ENCODE measurements at places on chromosomes 16 and 17.

- no peak for DNase-seq
Measured at GRCh38 chr16:85833219-85833920, 33.9 kb downstream of the COX4I1 start.

DNA sequence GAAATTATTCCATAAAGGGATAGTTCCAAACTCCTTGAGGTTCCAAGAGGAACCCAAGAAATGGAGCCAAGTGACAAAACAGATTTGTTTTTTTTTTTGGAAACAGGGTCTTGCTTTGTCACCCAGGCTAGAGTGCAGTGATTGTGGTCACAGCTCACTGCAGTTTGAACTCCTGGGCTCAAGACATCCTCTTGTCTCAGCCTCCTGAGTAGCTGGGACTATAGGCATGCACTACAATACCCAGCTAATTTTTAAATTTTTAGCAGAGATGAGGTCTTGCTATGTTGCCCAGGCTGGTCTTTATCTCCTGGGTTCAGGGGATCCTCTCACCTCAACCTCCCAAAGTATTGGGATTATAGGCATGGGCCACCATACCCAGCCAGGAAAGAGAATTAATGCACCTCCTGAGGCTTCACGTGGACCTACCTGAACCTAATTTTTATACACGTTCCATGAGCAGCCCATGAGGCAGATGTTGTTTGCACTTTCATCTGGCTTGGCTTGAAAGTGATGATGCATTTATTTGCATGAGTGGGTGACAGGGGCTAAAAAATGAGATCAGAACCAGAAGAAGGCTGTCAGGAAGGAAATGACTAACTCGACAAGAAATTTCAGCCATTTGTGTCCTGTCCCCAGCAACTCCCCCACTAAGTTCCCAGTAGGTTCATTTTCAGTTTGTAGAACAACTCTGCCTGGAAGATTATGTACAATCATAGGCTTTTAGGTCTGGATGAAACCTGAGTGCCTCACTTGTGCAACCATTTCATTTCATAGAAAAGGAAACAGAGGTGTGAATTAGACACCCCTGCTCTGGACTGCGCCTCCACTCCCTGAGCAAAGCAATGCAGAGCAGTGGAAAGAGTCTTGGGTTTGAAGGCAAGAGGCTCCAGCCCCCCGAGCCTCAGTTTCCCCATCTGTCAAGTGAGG, 10.3 kb upstream of the IRF8 start:
- no peak for DNase-seq

- DNase-seq = no peak
Measured at GRCh38 chr17:72338847-72339790, 218.3 kb downstream of the SOX9 start.

DNA sequence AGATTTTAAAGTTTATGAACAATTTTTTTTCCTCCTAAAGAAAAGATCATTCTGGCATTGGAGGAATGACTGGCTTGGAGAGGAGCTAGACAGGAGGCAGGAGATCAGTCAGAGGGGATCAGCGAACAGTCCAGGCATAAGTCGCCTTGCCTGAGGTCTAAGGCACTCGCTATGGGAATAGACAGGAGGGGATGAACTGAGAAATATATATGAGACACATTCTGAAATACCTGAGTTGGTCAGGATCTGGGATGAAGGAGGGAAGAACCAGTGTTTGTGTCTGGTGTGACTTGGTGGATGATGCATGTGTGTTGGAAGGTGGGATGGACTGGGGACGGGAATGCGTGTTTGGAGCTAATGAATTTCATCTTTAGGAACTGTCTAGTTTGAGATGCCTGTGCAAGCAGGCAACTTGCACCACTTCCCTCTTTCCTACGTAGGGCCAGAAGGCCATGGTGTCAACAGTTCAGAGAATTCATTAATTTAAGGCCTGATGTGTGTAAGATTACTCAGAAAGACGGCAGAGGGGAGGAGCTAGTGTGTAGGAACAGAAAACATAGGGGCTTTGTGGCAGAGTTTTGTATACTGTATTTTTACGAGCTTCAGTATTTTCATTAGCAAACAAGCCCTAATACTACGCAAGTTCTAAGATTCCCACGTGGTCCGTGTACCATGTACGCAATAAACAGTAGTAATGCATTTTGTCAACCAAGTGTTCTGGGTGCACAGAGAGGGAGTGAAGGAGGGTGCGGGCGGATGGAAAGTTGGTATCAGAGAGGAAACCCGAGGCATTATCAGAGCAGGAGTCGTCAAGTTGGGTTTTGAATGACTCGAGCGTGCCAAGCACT, 825 bp downstream of the HEATR6 start:
- no peak for DNase-seq

DNA sequence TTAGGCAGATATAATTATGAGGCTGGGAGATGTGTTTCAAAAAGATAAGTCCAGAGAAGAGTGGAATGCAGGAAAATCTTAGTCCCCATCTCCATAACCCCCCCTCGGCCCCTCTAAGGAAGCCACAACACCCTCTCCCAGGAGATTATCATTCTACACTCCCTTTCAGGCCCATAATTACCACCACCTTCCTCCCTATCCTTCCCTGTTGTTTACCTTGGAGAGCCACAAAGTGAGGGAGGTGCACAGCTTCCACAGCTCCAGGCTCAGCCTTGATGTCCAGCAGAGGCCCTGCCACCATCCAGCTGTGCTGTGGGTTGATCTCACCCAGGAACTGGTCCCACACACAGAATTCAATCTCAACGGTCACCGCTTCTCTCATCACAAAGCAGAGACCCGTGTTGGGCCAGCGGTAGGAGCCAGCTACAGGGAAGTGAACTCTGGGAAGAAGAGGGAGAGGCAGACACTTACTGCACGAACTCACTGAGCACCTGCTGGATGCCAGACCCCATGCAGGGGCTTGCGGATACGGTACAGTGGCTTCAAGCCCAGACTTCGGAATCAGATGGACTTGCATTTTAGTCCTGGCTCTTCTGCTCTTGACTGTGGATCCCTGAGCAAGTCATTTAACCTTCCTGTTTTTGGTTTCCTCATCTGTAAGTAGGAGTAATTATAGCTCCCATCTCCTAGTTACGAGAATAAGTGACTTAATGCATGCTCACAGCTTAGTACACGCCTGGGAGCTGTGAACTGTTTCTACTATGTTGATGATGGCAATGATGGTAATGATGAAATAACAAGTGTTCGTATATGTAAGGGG, 44.1 kb downstream of the MIS12 start:
- no peak for DNase-seq

- peak; percentile 30 for DNase-seq
Measured at GRCh38 chr17:8153525-8153956, 1.3 kb upstream of the PER1 start.

DNA sequence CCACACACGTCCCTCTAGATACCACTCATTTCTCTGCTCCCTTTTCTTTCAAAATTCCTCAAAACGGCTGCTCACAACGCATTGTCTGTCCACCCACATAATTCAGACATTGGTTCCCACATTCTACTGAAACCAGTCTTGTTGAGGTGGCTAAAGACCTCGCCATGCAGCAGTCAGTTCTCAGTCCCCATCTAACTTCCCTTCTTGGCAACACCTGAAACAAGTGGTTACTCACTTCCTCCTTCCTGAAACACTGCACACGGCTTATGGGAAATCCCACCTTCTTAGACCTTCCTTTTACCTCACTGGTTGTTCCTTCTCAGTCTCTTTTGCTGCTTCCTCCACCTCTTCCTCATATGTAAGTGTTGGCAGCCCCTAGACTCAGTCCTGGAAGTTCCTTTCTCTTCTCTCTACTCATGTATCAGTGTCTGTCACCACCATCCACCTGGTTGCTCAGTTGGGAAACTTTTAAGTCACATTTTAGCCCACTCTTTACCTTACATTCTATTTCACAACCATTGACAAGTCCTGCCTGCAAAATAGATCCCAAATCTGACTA, 277.1 kb downstream of the CEP112 start:
- DNase-seq = no peak

GRCh38 chr17:47778184-47778635, 43.4 kb downstream of the OSBPL7 start:
- no peak for DNase-seq

- DNase-seq = no peak
Measured at GRCh38 chr17:51133365-51133764, 12.7 kb upstream of the SPAG9 start.

GRCh38 chr17:79670537-79671084, 59.8 kb upstream of the RBFOX3 start:
- DNase-seq = no peak

DNA sequence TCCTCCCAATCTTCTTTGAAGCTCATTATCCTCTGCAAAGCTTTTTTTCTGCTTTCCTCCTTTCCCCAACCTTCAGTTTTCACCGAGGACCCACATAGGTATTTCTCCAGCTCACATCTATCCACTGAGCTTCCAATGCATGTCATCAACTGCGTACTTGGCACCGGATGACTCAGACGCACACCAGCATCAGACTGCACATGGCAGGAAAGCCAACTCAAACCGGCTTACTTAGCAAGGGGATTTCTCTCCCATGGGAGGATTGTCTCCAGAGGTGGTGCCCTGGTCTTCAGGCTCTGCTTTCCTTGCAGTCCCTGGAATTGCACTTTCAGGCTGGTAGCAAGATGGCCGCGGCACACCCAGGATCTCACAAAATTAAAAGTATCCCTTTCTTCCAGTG, 1.7 kb upstream of the AKTIP start:
- no peak for DNase-seq

GRCh38 chr17:60600490-60601446, 775 bp downstream of the PPM1D start:
- DNase-seq = peak; percentile 56

GRCh38 chr16:89696670-89697128, 4.8 kb downstream of the SPATA2L start:
- DNase-seq = no peak

GRCh38 chr16:789191-789850, 901 bp downstream of the CHTF18 start:
- DNase-seq = no peak

GRCh38 chr16:50253514-50253910, 12.8 kb upstream of the ADCY7 start:
- no peak for DNase-seq

DNA sequence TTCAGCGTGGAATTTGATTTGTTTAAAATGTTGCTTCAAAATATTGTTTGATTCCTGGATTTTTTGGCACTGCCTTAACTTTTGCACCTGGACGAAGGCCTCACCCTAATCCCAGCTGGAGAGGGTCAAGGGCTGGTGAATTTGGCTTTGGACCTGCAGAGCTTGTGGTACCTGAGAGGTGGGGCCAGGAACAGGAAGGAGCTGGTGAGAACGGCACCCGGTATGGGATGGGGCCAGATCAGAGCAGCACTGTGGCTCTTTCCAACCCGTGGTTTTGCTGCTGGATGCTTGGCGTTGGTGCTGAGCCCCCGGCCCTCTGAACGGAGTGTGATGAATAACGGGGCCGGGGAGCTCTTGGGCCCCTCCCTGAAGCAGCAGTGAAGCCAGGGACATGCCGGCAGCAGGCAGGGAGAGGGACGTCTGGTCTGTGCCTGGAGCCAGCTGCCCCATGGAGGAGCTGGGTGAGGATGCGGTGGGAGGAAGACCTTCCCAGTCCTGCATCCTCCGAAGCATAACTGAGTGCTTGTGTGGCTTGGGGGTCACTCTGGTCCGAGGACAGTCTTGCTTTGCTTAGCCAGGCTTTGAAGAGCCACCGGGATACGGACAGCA, 275.4 kb downstream of the SEC14L1 start:
- DNase-seq = no peak

- no peak for DNase-seq
Measured at GRCh38 chr17:47252209-47252608, 1.4 kb upstream of the ITGB3 start.

- peak; percentile 38 for DNase-seq
Measured at GRCh38 chr16:79599837-79600637, 500 bp downstream of the MAF start.

- DNase-seq = no peak
Measured at GRCh38 chr16:49012961-49013726, 268.5 kb downstream of the CBLN1 start.

GRCh38 chr16:47644166-47644565, 183.0 kb downstream of the PHKB start:
- no peak for DNase-seq

- DNase-seq = peak; percentile 7
Measured at GRCh38 chr17:63550817-63551639, 751 bp downstream of the DCAF7 start.

GRCh38 chr16:59959311-59959710, 1225.2 kb upstream of the GOT2 start:
- DNase-seq = no peak

DNA sequence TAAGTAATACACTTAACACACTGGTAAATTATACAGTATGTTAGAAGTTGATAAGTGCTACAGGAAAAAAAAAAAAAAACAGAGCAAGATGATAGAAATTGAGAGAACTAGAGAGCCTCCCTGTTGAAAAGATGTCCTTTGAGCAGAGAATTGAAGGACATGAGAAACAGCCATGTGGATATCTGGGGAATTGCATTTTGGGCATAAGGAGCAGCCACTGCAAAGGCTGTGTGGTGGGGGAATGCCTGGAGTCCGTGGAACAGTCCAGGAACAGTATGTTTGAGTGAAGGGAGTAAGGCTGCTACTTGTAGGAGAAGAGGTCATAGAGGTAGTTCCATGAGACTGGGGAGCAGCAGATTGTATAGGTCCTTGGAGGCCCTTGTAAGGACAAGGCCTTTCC, 178.4 kb downstream of the FTO start:
- no peak for DNase-seq

- DNase-seq = no peak
Measured at GRCh38 chr17:40192961-40193360, 15.7 kb downstream of the RAPGEFL1 start.

DNA sequence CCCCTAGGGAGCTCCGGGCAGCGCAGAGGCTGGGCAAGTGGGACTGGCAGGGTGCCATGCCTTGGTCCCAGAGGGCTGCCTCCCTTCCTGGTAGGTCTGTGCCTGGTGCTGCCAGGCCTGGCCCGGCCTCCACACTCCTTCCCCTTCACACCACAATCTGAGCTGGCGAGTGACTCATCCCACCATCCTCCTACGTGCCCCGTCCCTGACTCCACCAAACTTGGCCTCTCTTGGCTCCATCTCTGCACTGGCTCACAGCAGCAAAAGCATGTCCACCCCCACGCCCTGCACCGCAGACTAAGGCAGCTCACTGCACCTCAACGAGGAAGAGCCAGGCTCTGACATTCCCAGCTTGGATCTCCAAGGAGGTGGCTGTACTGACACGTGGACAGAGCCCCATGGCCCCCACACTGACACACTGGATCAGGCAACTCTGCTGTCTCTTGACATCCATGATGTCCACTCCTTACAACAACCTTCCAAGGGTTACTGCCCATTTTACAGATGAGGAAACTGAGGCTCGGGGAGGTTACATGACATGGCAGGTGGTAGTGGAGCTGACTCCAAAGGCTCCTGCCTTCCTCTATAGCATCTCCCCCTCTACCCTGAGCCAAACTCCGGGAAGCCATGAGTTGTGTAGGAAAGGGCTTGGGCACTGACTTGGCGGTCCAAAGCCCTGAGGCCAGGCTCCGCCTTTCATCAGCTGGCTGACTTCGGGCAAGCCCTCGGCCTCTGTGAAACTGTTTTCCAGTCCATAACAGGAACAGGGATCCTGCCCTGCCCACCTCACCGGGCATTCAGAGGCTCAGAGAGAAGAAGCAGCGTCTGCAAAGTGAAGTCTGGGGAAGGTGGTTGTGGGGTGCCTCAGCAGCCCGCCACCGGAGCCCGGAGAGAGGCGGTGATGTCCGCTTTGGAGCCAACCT, 20.1 kb upstream of the KRT19 start:
- no peak for DNase-seq
